NCI-H1930 (cell line): ENCODE measurements at places on chromosomes 5 and 9.

DNA sequence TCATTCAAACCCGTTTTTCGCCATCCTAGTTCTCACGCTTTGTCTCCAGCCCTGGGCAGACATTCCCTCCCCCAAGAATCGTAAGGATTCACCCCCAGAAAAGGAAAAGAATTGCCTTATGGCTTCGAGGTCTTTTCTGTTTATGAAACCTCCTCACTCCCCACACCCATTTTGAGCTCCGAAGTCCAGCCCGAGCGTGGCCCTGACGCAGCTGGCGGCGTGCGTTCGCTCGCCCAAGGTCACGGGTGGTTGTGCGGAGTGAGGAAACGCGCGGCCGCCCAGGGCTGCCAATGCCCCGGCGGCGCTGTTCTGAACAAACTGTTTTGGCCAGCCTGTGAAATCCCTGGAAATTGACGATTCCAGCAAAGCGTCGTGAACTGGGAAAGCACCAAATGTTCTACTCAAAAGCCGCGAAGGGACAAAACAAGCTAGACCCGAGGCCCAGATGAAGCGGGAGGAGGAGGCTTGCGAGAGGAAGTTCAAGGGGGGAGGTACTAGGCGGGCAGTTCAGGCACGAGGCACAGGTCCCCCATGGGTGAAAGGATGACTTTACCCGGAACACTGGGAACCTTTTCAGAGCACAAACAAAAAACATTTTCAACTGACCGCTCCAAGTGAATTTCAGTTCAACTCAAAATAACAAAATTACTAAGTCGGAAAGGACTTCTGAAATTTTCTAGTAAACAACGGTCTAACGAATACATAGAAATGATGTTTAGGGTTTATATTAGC lies 683 bp upstream of the ZFAND5 start:
- DNase-seq: peak; percentile 53

- no peak for DNase-seq
Measured at GRCh38 chr9:19473605-19474004, 64.8 kb downstream of the ACER2 start.

DNA sequence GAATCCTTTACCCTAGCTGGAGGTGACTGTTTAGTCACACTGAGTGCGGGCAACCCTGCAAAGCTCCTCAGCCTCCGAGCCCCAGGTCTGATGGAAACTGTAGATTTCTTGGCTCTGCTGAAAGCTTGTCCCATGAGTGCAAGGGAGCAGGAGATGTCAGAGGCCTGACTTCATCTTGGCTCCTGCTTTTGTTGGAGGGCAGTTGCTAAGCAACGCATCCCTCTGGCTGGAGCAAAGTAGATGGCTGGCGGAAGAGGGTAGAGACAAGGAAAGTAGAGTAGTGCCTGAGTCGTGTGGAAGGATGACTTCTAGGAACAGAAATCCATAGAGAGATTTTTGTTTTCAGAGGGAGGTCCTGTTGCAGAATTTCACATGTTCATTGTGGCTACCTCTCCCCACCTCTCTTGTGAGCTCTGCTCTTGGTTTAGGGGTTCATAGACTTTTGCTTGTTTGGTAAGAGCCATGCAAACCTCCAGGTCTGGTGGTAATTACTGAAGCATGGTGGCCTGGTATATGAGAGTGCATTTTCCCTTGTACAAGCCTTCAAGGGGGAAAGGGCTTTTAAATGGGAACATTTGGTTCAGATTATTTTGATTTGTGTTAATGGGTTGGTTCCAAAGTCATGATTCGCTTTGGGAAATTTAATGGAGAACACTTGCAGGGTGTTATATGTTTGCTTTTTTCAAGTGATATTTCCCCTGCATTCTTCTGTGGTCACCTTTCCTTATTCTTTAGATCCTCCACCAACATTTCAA lies 71.5 kb downstream of the ARHGAP26 start:
- DNase-seq: no peak

GRCh38 chr9:2231829-2232228 lies 216.7 kb downstream of the SMARCA2 start:
- DNase-seq: no peak

- no peak for DNase-seq
Measured at GRCh38 chr5:37825334-37825915, 14.4 kb downstream of the GDNF start.

DNA sequence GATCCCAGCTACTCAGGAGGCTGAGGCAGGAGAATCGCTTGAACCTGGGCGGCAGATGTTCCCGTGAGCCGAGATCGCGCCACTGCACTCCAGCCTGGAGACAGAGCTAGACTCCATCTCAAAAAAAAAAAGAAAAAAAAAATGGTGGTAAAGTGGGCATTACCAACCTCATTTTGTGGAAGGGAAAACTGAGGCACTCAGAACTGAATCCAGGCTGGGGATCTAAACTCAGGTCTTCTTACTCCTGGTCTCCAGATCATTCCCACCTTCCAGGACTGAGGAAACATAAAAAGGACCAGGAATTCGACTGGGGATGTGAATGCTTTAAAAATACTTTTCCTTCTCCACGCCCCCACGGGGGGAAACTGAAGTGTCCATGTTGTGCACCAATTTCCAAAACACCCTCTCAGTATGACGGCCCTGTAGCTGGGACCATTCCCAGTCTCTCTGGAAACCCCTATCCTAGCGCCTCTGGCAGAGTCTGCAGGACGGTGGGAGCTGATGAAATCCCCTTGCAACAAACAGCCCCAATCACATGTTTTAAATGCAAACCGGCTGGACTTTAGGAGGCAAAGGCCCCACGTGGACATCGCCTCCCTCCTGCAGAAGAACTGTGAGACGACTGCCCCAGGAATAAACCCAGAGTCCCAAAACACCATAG lies 8.9 kb upstream of the AKNA start:
- no peak for DNase-seq

DNA sequence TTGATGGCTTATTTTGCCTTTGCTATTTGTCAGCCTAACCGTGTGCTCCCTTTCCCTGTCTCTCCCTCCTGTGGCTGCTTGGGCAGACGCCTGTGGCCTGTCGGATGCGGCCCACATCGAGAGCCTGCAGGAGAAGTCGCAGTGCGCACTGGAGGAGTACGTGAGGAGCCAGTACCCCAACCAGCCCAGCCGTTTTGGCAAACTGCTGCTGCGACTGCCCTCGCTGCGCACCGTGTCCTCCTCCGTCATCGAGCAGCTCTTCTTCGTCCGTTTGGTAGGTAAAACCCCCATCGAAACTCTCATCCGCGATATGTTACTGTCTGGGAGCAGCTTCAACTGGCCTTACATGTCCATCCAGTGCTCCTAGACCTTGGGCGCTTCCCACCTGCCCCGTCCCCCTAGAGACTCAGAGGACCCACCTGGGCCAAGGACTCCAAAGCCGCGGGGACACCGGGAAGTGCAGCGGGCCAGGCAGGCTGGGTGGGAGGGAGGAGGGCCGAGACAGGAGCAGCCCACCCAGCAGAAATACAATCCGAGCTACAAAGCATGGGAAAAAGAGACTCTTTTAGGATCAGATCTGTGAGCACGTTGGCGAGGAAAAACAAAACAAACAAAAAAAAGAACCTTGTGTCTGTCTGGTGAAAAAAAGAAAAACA lies 10.6 kb downstream of the NR2F1 start:
- DNase-seq: no peak

DNA sequence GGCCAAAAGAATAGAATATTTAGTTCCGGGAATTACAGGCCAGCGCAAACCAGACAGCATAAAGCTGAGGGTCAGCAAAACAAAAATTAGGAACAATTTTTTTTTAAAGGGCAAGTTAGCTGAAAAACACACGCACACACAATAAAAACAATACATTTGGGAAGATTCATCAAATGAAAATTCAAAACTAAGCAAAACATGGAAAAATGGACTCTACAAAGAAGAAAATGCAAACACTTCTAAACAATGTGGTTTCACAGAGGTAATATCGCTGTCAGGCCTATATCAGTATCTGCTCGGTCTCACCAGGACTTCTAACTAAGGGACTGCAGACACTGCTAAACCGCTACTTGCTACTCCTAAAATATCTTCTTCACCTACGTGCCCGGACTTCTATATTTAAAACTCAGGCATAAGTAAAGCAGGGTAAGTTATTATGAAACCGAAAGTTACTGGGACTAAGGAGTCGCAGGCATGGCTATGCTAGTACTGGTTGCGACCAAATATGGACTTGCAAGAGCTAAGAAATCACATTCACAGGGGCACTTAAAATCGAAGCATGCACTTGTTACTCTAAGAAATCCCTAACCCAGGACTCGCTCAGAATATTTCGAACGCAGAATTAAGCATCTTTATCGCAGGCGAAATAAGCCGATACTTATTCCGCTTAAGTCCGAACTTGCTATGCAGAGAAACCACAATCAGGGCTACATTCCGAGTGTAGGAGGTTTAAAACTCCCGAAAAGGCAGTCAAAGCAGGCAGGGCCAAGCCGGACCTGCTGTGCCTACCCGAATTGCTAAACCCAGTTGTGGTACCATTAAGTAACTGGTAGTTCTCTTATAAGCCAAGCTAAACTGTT lies 2.3 kb downstream of the ANXA2R start:
- no peak for DNase-seq

GRCh38 chr9:29389421-29389820 lies 1816.1 kb upstream of the C9orf72 start:
- no peak for DNase-seq

GRCh38 chr9:13032585-13032984 lies 246.9 kb downstream of the MPDZ start:
- no peak for DNase-seq

- no peak for DNase-seq
Measured at GRCh38 chr9:114037961-114038723, 40.0 kb downstream of the AMBP start.

- DNase-seq: no peak
Measured at GRCh38 chr9:121765021-121765950, 113.9 kb downstream of the DAB2IP start.

DNA sequence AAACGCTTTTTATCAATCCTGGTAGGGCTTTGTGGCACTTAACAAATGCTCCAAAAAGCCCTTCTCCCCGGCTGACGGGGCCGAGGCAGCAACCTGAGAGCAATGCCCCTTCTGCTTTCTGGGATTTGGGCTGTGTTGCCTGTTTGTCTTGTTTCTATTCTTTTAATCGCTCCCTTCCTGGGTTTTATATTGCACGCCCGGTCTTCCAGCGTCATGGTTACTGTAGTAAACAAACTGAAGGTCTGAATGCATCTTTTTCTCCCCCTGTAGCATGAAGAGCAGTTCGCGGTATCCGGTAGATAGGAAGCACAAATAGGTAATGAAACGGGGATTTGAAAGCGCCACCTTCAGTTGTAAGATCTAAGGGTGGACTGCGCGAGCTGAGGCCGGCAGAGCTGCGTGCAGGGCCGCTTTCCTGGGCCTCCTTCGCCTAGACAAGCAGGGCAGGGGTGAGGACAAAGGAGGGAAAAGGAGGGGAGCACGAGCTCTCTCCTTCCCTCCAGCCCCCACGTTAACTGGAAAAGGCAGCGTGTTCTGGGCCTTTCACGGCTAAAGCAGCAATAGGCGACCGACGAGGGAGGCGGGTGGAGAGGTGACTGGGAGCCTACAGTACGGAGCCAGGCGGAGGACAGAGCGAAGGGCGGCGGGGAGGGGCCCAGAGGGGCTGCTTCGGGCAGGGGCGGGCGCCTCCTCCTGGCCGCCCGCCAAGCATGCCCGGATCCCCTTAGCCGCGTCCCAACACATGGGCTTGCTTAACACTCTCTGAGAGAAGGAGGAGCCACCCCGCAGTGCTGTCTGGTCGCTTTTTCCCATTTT lies 49.3 kb upstream of the ZNF366 start:
- DNase-seq: no peak

DNA sequence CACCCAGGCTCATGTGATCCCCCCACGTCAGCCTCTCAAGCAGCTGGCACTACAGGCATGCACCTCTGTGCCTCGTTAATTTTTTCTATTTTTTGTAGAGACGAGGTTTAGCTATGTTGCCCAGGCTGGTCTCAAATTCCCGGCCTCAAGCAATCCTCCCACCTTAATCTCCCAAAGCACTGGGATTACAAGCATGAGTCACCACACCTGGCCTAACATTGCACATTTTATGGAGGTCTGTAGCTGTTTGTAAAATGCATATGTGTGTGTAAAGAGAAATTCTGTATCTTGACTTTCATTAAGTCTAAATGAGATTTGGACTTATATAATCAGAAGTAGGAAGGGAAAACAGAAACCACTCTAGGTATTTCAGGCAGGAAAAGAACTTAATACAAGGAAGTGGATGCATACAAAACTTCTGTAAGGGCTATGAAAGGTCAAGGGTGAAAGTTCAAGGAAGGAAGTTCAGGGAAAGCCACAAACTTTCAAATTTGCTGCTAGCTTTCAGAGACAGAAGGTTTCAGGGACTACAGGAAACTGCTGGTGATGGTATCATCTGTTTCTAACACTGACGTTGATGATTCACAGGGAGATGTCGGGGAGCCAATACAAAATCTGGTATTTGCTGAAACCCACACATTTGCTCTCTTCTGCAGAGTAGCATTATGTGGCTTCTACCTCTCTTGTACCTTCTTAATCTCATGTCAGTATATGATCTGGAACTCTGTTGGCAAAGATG lies 209.4 kb downstream of the PIK3R1 start:
- no peak for DNase-seq

GRCh38 chr5:155728146-155728856 lies 598.7 kb upstream of the SGCD start:
- no peak for DNase-seq

DNA sequence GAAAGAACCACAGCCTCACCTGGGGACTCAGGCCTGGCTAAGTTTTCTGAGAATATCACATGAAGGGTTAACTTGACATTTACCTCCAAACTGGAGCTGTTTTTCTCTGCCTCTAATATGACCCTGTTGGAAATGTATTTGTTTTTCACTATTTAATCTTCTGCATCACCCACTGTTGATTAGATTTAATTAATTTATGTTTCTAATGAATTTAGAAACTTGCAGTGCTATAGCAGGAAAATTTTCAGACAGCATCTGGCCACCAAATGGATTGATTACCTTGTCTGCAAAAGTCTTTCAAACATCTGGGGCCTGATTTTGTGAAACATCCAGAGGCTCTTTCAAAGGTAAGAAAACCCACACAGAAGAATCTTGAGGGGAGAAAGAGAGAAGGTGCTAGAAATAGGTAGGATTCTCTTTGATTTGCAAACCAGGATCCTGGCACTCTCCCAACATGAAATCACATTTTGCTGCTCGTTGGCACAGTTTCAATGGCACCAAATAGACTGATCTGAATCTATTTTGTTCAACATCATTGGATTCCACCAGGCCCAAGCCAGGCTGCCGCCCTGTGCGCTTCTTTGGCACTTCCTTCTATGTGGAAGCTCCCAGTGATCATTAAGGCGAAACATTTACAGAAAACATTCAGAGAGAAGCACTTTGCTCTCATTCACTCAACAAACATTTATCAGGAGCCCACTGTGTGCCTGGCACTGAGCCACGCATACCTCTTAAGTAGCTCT lies 157.3 kb downstream of the PPP2R2B start:
- DNase-seq: no peak

- DNase-seq: no peak
Measured at GRCh38 chr5:58116346-58116745, 343.5 kb downstream of the PLK2 start.

DNA sequence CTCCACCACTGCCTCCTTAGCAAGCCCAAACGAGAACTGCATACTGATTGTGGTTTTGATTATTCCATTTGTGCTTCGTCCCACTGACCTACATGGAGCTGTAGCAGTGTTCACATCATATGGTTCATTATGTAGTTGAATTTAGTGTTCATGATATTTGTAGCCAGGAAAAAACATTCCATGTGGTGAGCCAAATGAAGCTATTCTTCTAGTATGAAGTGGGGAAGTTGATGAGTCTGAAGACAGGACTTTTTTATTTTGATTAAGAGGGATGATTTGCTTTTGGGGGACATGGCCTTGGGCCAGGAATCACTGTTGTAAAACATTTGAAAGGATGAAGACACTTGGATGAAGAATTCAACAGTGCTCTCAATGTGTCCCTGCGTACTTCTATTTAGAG lies 192.9 kb upstream of the SLC27A6 start:
- DNase-seq: no peak
